MCF 10A (cell line): ENCODE measurements at places on chromosomes 4 and X. TPM values are rescaled to one million over a fixed set of nuclear protein-coding genes. Genes with fewer than 3 reads are reported as not detected.

Gene WDR17
- 1.3 and 1.5 TPM in 2 replicates for total RNA-seq

Gene CXCL6
- not detected in 2 replicates for total RNA-seq

DNA sequence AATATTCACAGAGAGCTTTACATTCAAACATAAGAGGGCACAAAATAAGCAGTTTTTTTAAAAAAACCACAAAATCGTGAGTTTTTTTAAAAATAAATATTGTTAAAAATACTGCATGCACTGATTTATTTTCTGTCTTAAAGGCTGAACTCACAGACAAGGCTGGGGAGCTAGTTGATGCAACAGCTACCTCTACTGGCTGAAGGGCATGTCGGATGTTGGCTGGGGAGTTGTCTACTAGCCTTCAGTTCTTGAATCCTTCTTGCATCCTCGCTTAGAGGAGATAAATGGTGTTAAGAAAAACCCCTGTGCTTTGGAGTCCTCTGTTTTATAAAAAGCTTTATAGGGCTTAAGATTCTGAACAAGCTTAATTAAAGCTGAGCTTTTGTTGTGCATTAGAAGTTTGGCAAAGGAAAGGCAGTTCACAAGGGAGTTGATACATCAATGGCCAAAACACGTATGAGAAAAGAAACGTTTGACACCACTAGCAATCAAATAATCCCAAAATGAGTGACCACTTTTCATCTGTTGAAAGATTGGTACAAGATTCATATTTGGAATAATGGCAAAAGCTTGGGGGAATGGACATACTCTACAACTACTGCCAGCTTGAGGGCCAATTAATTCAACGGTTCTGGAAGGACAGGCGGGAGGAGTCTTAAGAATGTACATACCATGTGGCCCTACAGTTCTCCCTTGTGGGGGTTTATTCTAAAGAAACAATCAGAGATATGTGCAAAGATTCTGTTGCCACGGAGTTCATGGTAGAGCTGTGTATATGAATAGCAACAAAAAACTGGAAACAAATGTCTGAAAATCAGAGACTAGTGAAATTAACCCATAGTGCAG lies 94.7 kb downstream of the SEL1L3 start:
- DNase-seq: peak; percentile 75

DNA sequence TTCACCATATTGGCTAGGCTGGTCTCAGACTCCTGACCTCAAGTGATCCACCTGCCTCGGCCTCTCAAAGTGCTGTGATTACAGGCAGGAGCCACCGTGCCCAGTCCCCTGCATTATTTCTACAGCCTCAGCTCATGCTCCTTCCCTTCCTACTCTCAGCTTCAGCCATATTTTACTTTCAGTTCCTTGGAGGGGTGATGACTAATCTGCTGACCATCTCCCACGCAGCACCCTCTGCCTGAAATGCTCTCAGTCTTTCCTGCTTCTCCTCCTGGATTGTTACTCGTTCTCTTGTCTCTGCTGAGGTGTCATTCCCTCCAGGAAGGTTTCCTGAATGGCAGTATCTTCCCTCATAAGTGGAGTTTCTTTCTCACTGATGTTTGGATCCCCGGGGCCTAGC lies 63.3 kb downstream of the MOSPD2 start:
- peak; percentile 61 for DNase-seq

GRCh38 chrX:37302569-37302968 lies 46.6 kb upstream of the PRRG1 start:
- peak; percentile 38 for DNase-seq

GRCh38 chr4:38075370-38076152 lies 115.4 kb downstream of the PTTG2 start:
- peak; percentile 75 for DNase-seq

- DNase-seq: no peak
Observed at GRCh38 chr4:52588771-52589591, 70.1 kb downstream of the USP46 start.
